ENCODE measurements at places on chromosomes 7 and 10.

DNA sequence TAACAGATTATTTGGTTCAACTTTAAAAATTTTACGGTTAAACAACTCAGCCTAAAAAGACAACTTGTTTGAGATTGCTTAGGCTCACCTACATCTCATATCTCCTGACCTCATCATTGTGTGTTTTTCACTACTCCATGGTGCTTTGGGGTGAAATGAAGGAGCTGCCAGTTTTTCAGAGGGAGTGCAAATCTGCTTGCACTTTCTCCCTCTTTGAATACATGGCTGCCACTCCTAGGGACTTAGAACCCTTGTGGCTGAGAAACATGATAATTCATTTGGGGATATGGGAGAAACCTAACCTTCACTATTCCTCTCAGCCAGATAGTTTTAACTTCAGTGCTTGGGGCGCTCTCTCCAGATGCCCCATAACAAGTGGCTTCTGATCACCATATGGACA lies 2.7 kb downstream of the CCSER2 start:
- DNase-seq, result no peak

- no peak for DNase-seq
Observed at GRCh38 chr7:50359258-50359994, 54.9 kb downstream of the IKZF1 start.

GRCh38 chr7:42359946-42360345 lies 122.9 kb upstream of the GLI3 start:
- DNase-seq, result no peak

DNA sequence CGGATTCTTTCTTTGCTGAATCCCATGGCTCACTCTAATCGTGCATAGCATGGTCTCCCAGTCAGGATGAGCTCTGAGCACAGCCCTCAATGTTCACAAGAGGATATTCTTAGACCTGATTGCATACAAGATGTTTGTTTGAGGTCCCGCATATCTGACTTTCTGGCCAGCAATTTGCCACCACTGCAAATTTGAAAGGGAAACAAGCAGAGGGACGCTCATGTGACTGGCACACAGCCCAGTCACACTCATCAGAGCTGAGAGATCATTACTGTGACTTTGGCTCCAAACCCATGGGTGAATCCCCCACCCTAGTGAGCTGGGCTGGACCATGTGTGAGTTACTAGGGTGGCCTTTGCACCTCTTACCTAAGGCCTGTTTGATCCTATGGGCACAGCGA lies 9.9 kb downstream of the TAS2R41 start:
- no peak for DNase-seq

- DNase-seq, result no peak
Observed at GRCh38 chr10:101780187-101780817, 2.9 kb downstream of the NPM3 start.
